ENCODE measurements at places on chromosomes 5 and 9. TPM values are rescaled to one million over a fixed set of nuclear protein-coding genes. Genes with fewer than 3 reads are reported as not detected.
A peak's percentile ranks its signal among the peaks of the same experiment; 100 is the strongest.

DNA sequence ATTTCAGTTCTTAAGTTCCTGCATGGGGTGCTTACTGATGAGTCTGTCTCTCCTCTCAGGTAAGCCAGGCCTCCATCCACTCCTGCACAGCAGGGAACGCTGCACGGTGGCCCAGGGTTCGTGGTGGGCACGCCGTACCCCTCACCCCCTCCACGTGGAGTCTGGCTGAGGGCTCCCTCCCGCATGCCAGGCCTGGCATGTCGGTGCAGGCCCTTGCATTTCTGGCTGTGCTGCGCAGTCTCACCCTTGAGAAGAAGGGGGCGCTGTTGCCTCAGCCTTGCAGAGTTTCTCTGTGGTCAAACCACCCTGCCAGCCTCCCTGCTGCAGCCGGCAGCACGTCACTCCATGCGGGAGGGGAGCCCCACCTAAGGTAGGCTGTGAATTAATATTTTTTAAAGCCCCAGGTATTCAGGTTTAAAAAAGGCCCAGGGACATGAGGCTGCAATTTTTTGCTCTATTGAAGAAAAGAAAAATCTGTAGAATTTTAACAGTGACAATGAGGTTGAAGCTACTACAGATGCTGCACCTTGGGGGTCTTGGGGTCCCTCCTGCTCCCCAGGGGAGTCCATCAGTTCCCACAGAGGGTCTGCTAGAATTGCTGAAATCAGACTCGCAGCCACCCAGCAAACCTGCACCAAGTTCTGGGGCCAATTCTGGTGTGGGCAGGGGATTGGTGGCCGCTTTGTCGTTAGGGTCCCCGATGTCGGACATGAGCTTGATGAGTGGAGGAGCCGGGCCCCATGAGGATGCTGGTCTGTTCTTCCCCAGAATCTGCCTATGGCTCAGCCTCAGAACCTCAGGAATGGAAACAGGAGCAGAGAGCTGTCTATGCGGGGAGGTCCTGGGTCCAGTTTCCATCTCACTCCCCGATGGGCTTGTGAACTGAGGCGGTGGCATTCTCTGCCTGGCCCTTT, 52.6 kb downstream of the TENT4A start:
- peak; percentile 34 for DNase-seq
- H3K4me3 ChIP-seq: no peak overlapping the region
- H3K27me3 ChIP-seq: no peaks in the 10 kb centered on the region
- H3K4me1 ChIP-seq: peaks cover 8% of the 10 kb centered on the region

Gene ERMP1
- polyA plus RNA-seq: 11.2 TPM

- H3K27me3 ChIP-seq: no peaks in the 10 kb centered on the region
- H3K36me3 ChIP-seq: no peaks in the 10 kb centered on the region
- H3K4me3 ChIP-seq: no peak overlapping the region
- H3K4me1 ChIP-seq: no peaks in the 10 kb centered on the region
- no peak overlapping the region for H3K27ac ChIP-seq
Measured at GRCh38 chr5:25444697-25445096, 799.9 kb upstream of the CDH10 start.

Gene ACER2
- polyA plus RNA-seq: 0.71 TPM

- H3K27me3 ChIP-seq: no peaks in the 10 kb centered on the region
- peaks cover 15% of the 10 kb centered on the region for H3K4me1 ChIP-seq
- no peak overlapping the region for H3K4me3 ChIP-seq
- DNase-seq: no peak
- no peak overlapping the region for H3K27ac ChIP-seq
Measured at GRCh38 chr5:144189800-144190429, 19.2 kb downstream of the KCTD16 start.

GRCh38 chr9:70340572-70340971, 73.9 kb downstream of the KLF9 start:
- no peak for DNase-seq
- H3K4me1 ChIP-seq: no peaks in the 10 kb centered on the region
- no peaks in the 10 kb centered on the region for H3K27me3 ChIP-seq

DNA sequence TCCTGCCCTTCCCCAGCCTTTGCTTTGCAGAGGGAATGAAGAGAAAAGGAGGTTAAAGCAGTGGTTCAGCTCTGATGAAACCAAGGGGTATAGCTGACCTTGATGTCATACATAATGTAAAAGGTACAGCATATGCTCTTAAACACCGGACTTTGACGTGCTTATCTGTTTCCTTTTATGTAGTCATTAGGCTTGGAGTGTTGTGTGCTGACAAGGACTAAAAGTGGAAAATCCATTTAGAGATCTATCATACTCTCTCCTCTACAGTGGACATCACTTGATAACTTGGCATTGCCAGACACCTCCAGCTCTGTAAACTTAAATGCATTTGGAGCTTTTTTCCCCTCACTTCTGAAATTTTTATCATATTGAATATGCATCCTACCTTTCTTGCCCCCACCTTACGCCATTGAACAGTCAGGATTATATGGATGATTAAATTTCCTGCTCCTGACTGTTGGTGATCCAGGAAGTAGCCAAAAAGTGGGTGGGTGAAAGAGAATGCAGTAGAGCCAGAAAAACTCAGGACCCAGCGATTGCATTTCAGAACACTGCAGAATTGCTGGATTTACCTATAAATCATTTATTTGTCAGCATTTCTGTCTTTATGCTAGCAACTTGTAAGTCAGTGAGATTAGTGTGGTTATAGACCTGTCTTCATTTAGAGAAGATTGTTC, 4.1 kb downstream of the TNFAIP8 start:
- peaks cover 9% of the 10 kb centered on the region for H3K36me3 ChIP-seq
- H3K4me3 ChIP-seq: no peak overlapping the region
- H3K27me3 ChIP-seq: no peaks in the 10 kb centered on the region
- peaks cover 25% of the 10 kb centered on the region for H3K4me1 ChIP-seq

Gene TENT4A
- 18.7 TPM for polyA plus RNA-seq

- no peak overlapping the region for H3K4me3 ChIP-seq
- H3K27me3 ChIP-seq: peaks cover 3% of the 10 kb centered on the region
- H3K36me3 ChIP-seq: no peaks in the 10 kb centered on the region
- no peak overlapping the region for H3K27ac ChIP-seq
Measured at GRCh38 chr9:133576875-133577736, 32.1 kb downstream of the FAM163B start.

Gene ZFP37
- polyA plus RNA-seq: 2.4 TPM

Gene GRIN3A
- 0.09 TPM for polyA plus RNA-seq

DNA sequence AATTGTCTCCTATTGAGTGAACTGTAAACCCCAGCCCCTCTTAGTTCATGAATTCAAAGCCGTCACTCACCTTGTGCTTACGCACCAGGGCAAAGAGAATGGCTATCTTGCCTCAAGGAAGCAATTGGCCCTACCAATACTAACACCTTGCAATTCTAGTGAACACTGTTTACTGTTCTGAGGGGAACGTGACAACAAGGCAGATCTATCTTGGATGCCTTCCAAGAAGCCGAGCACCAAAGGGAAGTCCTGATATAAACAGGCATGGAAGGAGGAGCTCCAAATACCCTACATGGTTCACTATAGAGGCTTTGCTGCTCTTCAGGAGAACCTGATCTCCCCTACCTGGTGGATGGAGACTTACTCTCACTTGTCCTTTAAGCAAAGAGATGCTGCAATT, 1.7 kb upstream of the PLPPR1 start:
- no peak overlapping the region for H3K4me3 ChIP-seq
- no peaks in the 10 kb centered on the region for H3K36me3 ChIP-seq
- H3K27ac ChIP-seq: no peak overlapping the region
- H3K4me1 ChIP-seq: no peaks in the 10 kb centered on the region
- DNase-seq: no peak

Gene COL23A1
- polyA plus RNA-seq: 2.6 TPM

Gene TMCO6
- polyA plus RNA-seq: 18.4 TPM
